H9 (cell line): ENCODE measurements at places on chromosomes 2 and 18. TPM values are rescaled to one million over a fixed set of nuclear protein-coding genes. Genes with fewer than 3 reads are reported as not detected.

DNA sequence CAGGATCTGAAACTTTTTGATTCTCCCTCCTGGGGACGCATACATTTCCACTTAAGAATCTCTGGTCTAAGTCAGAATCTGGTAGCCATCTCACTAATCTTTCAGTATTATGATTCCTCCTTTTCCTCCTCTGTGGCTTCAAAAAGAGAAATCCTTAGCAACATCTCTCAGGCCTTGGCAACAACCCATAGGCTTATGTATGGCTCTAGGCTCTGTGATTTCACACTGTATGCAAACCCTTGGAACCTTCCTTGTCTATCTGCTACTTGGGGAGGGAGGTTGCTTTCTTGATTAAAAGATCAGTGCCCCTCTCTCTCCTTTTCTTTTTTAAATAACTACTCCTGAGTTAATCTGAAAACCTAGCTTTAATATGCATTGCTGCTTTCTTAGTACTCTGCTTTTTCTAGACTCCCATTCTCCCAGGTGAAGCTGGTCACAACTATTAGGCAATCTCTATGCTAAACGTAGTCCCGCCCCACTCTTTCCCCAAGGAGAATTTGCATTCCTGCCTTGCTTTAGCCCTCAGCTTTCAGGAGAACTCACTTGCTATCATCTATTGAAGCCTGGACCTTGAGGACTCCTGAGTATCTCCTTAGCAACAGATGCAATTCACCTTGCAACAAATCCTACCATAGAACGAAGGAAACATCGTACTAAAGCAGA lies 72.2 kb upstream of the L3MBTL4 start:
- no peaks in the 10 kb centered on the region for H3K27me3 ChIP-seq
- no peak overlapping the region for H3K27ac ChIP-seq
- H3K4me3 ChIP-seq: no peak overlapping the region
- no peaks in the 10 kb centered on the region for H3K36me3 ChIP-seq

- no peak overlapping the region for H3K27ac ChIP-seq
- no peaks in the 10 kb centered on the region for H3K27me3 ChIP-seq
These were observed 437.0 kb downstream of the HRH4 start for GRCh38 chr18:24897461-24897860.

- no peak overlapping the region; the same call in 2 of the 3 replicates for H3K4me3 ChIP-seq
- no peaks in the 10 kb centered on the region for H3K27me3 ChIP-seq
- peak overlapping the region; percentile 96 for H3K27ac ChIP-seq
- no peak for DNase-seq
- peaks cover 7% of the 10 kb centered on the region; the same call in 1 of the 2 replicates for H3K4me1 ChIP-seq
These were observed 160.6 kb downstream of the GALNT3 start for GRCh38 chr2:165633431-165633830.

GRCh38 chr2:105470979-105471378 lies 72.1 kb upstream of the FHL2 start:
- DNase-seq: no peak
- peaks cover 2% of the 10 kb centered on the region; the same call in 1 of the 2 replicates for H3K4me1 ChIP-seq
- H3K4me3 ChIP-seq: no peak overlapping the region
- H3K27ac ChIP-seq: no peak overlapping the region
- no peaks in the 10 kb centered on the region for H3K36me3 ChIP-seq

- H3K36me3 ChIP-seq: no peaks in the 10 kb centered on the region
- H3K4me1 ChIP-seq: no peaks in the 10 kb centered on the region
- no peak for DNase-seq
- H3K27ac ChIP-seq: no peak overlapping the region
- H3K27me3 ChIP-seq: no peaks in the 10 kb centered on the region
These were observed 40.3 kb downstream of the OSBPL6 start for GRCh38 chr2:178234648-178235047.

DNA sequence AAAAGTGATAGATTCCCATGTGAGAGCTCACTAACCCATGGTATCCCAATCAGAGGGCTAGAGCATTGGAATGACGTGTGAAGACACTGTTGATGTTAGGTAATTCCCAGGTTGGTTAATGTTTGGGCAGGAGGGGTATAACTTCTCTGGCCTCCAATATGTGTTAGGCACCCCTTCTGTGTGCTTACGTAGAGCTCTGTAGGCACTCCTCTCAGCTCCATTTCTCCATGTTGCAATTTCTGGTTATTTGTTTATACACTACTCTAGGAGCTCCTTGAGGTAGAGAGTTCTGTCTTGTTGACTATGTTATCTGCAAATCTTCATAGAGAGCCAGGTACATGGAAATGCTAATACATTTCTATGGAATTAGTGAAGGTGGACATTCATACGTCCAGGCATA lies 153.5 kb downstream of the RPIA start:
- DNase-seq: no peak
- H3K4me1 ChIP-seq: no peaks in the 10 kb centered on the region
- H3K36me3 ChIP-seq: peaks cover 15% of the 10 kb centered on the region
- no peak overlapping the region for H3K4me3 ChIP-seq
- H3K27me3 ChIP-seq: no peaks in the 10 kb centered on the region

GRCh38 chr18:42564761-42565160 lies 550.7 kb downstream of the RIT2 start:
- DNase-seq: no peak
- H3K27ac ChIP-seq: no peak overlapping the region
- H3K4me1 ChIP-seq: no peaks in the 10 kb centered on the region
- H3K27me3 ChIP-seq: no peaks in the 10 kb centered on the region

DNA sequence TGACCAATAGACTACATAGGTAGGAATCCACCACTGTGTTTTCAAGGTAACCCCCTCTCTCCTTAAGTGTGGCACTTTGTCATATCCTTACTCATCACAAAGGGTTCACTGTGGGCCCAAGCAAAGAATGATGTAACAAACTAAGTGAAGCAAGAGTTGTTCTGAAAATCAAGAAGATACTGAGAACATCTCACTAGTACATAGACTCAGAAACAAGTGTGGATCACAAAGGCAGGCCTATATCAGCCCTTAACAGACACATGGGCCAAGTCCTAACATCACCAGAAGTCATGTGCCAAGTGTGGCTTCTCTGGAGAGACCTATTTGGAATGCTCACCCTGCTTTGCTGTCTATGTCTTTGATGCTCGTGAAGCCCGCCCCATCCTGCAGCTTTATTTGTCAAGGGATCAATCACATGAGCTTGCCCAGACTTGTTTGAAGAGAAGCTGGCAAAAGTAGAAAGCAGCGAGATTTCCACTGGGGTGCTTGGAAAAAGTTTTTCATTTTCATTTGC lies 131.2 kb upstream of the TTC39C start:
- H3K4me1 ChIP-seq: no peaks in the 10 kb centered on the region; the same call in 1 of the 2 replicates
- DNase-seq: no peak
- no peaks in the 10 kb centered on the region for H3K27me3 ChIP-seq
- H3K27ac ChIP-seq: no peak overlapping the region
- H3K36me3 ChIP-seq: no peaks in the 10 kb centered on the region
- no peak overlapping the region for H3K4me3 ChIP-seq

DSC3 gene
- 0.35 and 0.61 TPM in 2 replicates for total RNA-seq

CCDC74A gene
- total RNA-seq: 10.0 and 10.8 TPM in 2 replicates

SULT1C4 gene
- 0.86 and 0.96 TPM in 2 replicates for total RNA-seq

SLC30A3 gene
- 2.5 and 3.4 TPM in 2 replicates for total RNA-seq

CYP27C1 gene
- 2.3 TPM in 2 replicates for total RNA-seq

TWIST2 gene
- total RNA-seq: 0.22 and 0.33 TPM in 2 replicates

RAMP1 gene
- 0.63 and 0.75 TPM in 2 replicates for total RNA-seq
